CD8-positive, alpha-beta T cell (primary cell): ENCODE measurements at places on chromosomes 2 and 18.

DNA sequence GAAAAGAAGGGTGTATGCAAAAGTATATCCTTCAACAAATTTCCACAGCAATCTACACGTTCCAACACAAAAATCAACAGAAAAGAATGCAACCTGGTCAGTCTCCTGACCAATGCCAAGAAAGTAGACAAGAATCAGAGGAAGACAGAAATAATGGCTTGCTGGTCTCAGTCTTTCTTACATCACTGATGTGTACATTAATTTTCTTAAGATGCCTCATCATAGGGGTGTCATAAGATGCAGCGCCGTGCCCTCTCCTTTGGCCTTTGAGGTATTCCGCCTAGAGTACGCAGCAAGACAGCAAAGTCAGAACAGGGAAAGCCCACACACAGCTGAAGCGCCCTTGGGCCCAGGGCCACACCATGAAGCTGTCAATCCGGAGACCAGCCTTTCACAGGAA, 112.9 kb downstream of the RIF1 start:
- no peak for DNase-seq

DNA sequence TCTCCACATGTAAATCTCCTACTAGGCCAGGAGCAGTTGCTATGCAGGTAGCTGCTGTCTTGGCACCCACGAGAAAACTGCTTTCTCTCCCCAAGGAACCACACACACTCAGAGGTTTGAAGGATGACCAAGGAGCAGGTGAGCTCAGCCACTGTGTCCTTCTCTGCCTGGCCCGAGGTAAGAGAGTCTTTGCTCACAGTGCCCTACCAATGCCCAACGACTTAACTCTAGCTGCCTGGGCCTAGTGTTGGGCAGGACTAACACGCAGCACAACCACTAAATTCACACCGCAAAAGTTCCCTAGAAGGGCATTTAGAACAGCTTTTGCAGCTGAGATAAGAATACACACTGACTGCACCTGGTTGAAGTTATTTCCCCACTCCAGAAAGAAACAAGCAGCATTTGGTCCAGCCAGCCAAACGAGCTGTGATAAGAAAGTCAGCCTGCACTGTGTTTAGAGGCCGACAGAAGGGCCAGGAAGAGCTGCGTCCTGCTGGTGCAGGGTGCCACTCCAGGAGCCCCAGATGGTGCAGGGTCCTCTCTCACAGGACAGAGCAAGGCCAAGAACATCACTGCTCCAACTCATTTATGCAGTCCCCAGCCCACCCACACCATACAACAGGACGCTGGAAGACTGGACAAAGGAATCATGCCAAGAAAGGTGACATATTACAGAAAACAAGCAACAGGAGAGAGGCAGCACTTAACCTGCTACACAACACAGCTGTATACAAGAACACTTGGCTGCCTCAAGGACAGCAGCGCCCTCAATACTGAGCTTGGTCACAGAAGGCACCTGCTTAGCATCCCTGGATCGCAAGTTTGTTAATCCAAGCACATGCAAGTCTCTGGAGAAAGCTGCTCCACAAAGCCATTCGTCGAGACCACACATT, 12.5 kb downstream of the HDLBP start:
- DNase-seq: no peak

- peak; percentile 31 for DNase-seq
Observed at GRCh38 chr2:172698041-172698863, 37.4 kb upstream of the RAPGEF4 start.

DNA sequence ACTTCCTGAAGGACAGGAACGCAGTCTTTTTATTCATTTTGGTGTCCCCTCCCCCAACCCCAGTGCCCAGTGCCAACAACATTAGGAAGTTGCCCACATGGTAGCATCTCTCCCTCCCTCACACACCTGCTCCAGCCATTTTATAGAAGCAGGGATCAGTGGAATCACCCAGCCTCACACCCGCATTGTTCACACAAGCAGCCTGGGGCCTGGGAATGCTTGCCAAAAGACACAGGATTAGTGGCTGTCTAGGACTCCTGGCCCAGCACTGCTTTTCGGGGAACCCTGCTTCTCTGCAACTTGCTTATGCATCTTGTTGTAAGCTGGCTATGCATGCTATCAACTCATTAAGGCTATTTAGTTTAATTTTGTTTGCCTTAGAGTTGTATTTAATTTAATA, 17.9 kb downstream of the TMEM37 start:
- DNase-seq: no peak

DNA sequence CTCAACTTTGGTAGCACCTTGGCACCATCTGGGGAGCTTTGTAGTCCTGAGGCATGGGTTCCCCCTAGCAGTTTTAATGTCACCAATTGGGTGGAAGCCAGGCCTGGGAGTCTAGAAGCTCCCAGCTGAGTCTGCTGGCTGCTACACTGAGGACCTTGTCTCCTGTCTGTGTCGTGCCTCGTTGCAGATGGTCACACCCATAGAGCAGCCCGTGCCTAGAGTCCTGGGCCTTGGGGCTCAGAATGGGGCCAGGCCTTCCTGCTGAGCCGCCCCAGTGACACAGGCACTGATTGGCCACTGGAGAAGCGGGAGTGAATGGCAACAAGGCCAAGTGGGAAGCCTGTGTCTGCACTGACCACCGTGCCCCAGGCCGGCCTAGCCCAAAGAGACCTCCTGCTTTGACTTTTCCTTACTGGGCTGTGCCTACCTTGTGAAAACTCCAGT, 113.2 kb downstream of the SH3RF3 start:
- peak; percentile 47 for DNase-seq

GRCh38 chr18:27750014-27750413, 426.9 kb downstream of the CDH2 start:
- DNase-seq: no peak

GRCh38 chr2:73850009-73850408, 21.2 kb downstream of the STAMBP start:
- no peak for DNase-seq

- DNase-seq: no peak
Observed at GRCh38 chr2:16069663-16069932, 129.2 kb downstream of the MYCN start.

- no peak for DNase-seq
Observed at GRCh38 chr18:9952633-9953416, 39.0 kb downstream of the VAPA start.

DNA sequence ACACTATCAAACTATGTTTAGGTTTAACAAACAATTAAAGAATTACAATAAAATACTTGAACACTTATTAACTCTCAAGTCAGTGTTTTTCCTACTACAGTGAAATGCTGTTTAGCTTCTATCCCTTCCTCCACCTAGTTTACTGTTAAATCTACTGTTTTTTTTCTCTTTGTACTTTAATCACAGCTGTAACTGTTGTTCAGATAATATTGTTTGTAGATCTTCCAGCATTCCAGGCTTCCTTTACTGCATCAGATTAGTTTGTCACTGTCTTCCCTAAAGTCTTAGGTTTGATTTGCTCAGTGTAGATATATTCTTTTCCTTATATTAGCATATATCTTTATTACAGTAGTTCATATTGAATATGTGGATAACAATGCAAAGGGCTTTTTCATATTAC, 22.5 kb downstream of the BIRC6 start:
- no peak for DNase-seq

- no peak for DNase-seq
Observed at GRCh38 chr2:186862869-186863709, 14.1 kb upstream of the ZSWIM2 start.

GRCh38 chr18:35387152-35387571, 10.0 kb upstream of the ZNF396 start:
- peak; percentile 32 for DNase-seq

GRCh38 chr2:106124106-106124756, 69.9 kb downstream of the UXS1 start:
- DNase-seq: no peak

DNA sequence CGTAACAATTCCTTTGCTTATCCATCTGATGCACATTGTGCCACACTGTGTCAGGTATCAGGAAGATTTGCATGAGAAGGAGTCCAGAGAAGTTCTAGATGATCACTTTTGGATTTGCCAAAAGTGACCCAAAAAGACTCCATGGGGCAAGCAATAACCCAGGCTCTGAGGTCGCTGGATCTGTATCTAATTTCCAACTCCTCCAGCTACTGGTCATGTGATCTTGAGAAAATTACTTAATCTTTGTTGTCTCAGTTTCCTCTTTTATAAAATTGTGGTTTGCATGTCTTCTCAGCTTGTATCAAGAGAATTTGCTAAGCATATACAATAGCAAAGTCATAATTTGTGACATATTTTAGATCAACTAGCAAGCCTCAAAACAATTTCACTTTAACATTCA, 61.3 kb upstream of the ITGA4 start:
- no peak for DNase-seq

GRCh38 chr18:12645254-12645653, 12.7 kb downstream of the SPIRE1 start:
- no peak for DNase-seq

DNA sequence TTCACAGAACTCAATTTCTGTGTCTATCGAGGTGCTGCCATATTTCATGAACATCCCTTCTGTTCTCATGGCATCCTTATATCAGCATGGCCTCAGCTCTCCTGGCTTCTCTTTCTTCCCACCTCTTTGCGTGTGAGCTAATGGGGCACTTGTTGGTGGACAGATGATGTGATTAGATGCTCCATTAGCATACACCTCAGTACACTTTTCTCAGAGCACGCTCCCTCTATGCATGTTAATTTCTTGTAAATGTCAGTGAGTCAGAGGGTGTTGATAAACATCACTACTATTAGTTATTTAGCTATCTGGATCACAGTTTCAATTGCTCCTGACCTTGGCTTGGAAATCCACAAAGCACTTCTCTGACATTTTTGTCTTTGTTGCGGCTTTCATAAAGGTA, 159.4 kb downstream of the CD8B2 start:
- DNase-seq: no peak

DNA sequence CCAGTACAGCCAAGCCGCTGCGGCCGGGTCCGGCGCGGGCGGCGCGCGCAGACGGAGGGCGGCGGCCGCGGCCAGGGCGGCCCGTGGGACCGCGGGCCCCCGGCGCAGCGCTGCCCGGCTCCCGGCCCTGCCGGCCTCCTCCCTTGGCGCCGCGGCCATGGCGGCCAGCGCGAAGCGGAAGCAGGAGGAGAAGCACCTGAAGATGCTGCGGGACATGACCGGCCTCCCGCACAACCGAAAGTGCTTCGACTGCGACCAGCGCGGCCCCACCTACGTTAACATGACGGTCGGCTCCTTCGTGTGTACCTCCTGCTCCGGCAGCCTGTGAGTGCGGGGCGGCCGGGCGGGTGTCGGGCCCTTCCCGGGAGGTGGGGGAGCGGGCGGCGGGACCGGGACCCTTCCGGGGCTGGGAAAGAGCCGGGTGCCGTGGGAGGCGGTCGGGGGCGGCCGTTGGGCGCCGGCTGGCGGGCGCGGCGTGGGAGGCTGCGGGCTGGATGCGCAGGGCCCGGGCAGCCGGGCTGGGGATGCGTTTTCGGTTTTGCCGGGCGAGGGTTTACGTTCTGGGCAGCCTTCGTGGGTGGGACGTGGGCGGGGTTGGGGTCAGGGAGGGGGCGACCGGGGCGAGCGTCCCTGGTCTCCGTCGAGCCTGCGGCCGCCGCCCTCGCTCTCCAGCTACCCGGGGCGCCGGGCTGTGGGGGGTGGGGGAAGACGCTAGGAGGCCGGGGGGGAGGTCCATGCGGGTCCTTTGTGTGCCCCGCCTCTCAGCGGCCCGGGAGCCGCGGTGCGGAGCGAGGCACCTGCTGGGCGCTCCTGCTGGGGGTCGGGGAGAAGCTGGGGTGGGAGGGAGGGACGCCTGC, 537 bp downstream of the AGFG1 start:
- DNase-seq: peak; percentile 40

- no peak for DNase-seq
Observed at GRCh38 chr2:10146366-10147005, 23.9 kb downstream of the RRM2 start.

DNA sequence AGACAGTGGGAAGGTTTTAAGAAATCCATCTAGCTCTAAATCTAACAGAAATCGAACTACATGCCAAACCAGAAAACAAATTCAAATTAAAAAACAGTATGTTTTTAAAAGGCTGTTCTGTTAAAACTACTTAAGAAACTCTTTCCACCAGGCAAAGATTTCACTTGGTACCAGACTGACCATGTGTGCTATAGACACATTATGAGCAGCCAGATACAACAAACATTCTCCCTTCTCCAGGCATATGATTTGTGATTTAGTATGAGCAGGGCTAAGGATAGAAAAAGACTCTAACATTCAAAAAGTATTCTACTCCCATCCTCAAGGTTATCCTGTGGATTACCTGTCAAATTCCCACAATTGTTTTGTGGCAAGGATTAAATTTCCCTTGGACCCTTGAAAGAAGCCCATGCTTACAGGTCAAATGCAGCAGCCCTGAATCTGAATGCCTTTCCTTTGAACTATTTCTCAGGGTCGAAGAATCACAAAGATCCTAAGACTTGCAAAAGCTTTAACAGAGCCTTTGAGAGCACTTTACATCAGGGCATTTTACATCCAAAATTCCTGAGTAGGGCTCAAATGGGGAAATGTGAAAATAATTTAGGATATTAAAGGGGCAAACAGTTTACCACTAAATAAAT, 42.5 kb upstream of the TTC32 start:
- DNase-seq: no peak

- DNase-seq: no peak
Observed at GRCh38 chr2:51960841-51961335, 929.0 kb upstream of the NRXN1 start.

GRCh38 chr2:128012698-128013097, 15.2 kb downstream of the SAP130 start:
- no peak for DNase-seq

DNA sequence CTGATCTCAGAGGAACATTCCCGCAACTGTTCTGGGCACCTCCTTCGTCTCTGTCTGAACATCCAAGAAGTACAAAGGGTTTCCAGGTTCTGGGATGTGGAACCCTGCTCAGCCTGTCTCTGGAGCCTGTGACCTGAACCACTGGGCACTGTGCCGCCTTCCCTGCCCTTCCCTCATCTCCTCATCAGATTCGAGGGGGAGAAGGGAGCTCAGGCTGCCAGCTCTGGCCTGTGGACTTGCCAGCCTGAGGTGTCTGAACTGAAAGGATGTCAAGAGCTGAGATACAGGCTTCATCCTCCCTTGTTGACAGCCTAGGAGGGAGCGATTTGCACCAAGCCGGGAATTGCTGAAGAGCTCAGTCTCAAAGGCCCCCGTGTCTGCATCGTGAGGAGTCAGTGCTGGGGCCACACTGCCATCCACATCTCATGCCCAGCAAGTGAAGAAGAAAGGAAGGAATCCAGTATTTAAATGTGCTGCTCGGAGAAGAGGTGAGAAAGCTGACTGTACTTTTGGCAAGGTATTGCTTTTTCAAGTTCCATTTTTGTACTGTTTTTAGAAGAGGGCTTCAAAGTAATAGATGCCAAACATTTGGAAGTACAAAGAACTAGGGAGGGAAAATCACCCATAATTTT, 12.6 kb downstream of the NEU2 start:
- DNase-seq: no peak

GRCh38 chr2:216371721-216372702, at the start of gene MARCHF4:
TSS of gene MARCHF4 (minus strand) at chr2:216372483. CDS start at chr2:216370260, 2,223 bp downstream.
- DNase-seq: peak; percentile 73

GRCh38 chr2:147051814-147052213, 793.0 kb upstream of the ACVR2A start:
- DNase-seq: no peak

GRCh38 chr18:69400253-69400975, at the start of gene DOK6:
TSS of gene DOK6 (plus strand) at chr18:69400888.
- no peak for DNase-seq
